ENCODE measurements at places on chromosomes 4 and X. TPM values are rescaled to one million over a fixed set of nuclear protein-coding genes. Genes with fewer than 3 reads are reported as not detected.

The WDR1 gene
- polyA plus RNA-seq, result 133 TPM

The PITX2 gene
- polyA plus RNA-seq, result 0.28 TPM

The SERPINA7 gene
- not detected for polyA plus RNA-seq

GRCh38 chr4:81806485-81806884, 334.8 kb upstream of the RASGEF1B start:
- DNase-seq, result no peak

- no peak for DNase-seq
Observed at GRCh38 chrX:113959912-113960626, 623.8 kb upstream of the HTR2C start.

GRCh38 chr4:14431155-14432134, 570.8 kb upstream of the CPEB2 start:
- no peak for DNase-seq

GRCh38 chr4:8410641-8411271, 29.8 kb downstream of the ACOX3 start:
- DNase-seq, result peak; percentile 64

DNA sequence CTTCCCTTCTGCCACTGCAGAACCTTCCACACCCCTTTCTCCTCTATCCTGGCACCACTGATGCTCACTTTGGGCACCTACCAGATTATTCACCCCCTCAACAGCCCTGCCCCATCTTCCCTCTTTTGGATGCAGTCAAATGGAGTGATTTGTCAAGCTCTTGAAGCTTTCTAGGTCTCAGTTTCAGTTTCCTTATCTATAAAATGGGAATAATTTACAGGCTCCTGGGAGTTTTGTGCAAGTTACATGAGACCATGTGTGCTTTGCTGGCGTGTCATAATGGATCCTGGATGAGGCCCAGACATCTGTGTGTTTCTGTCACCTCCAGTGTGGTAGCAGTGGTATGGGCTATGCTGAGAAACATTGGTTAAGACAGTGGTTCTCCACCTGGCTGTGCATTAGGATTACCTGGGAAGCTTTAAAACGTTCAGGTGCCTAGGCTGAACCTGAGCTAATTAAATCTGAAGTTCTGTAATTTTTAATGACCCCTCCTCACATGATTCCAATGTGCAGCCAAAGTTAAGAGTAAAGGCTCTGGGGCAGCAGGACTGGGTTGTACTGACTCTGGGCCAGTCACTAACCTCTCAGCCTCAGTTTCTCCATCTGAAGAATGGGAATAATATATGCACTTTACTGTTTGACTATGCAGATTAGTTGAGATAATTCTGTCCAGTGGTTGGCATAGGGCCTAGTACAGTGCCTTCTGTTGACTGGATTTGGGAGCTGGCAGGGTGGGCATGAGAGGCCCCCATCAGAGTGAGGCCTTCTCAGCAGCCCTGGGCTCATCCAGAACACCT, 6.8 kb upstream of the MGST2 start:
- no peak for DNase-seq

- DNase-seq, result no peak
Observed at GRCh38 chrX:44974451-44974850, 101.5 kb downstream of the KDM6A start.
